Tongue (tissue), 3 donors: ENCODE measurements at places on chromosomes 6 and 20. TPM values are rescaled to one million over a fixed set of nuclear protein-coding genes. Genes with fewer than 3 reads are reported as not detected.
A peak's percentile ranks its signal among the peaks of the same experiment; 100 is the strongest.

DNA sequence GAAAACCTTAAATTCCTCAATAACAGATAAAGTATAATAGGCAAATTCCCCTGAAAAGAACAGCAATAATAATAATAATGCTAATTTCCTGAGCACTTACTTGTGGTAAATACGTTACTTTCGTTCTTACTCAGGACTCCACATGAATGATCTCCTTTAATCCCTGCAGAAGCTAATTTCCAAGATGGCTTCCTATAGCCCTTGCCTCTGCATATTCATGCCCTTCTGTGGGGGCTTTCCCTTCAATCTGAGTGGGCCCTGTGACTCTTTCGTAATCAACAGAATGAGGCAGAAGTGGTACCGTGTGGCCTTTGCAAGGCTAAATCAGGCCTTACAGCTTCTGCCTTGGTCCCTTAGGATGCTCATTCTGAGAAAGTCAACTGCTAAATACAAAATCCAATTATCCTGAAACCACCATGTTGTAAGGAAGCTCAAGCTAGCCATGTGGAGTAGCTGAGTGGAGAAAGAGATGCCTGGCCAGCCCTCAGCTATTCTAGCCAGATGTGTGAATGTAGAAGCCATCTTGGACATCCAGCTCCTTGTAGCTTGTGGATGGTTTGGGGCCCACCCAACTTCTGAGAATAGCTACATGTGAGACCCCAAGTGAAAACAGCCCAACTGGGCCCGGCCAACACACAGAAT lies 50.5 kb downstream of the MCUR1 start:
- DNase-seq = no peak

DNA sequence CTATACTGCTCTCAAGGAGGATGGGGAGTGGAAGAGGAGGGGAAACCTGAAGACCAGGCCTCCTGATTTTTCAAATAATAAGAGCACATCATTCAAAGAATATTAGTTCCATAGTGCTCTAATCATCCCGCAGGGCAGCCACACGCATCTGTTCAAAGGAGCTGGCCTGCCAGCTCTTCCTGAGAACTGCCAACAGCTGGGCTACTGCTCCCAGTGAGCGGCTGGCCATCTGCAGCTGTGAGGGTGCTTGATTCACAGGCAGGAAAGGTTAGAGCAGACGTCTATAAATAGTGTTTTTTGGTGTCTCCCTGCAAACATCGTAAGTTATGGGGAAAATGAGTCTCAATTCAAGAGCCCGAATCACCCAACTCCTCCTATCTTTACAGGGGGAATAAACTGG lies 17.3 kb downstream of the NSFL1C start:
- DNase-seq = peak; percentile 69

- no peak for DNase-seq
Observed at GRCh38 chr20:54244113-54244512, 36.2 kb downstream of the PFDN4 start.

HEY2 gene
- total RNA-seq = 2.4 TPM

LRRC73 gene
- 0.51 TPM for total RNA-seq

- no peak for DNase-seq
Observed at GRCh38 chr6:35411066-35411465, 41.1 kb upstream of the FANCE start.

DNA sequence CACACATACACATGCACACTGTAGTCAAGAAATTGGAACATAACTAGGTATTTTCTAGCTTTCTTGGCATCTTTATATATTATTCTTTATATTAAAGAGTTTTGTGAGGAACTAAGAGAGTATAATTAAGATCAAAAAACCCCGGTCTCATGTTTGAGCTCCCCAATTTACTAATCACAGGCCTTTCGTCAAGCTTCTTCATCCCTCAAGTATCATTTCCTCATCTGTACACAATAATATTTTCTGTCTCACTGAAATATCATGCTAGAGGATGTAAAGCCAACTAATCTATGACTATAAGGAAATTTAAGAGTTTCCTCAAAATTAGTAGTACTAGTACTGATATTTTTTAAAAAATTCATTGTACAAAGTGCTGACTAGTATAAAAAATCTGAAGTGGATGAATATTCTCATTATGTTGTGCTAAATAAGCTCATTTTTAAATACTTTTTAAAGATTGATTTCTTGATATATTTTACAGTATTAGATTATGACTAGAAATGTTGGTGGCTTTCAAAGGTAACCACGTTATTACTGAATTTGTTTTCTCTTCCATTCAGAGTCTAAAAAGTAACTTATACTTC lies 28.0 kb downstream of the PEX3 start:
- DNase-seq = no peak

OPRL1 gene
- 0.62 TPM for total RNA-seq

DNA sequence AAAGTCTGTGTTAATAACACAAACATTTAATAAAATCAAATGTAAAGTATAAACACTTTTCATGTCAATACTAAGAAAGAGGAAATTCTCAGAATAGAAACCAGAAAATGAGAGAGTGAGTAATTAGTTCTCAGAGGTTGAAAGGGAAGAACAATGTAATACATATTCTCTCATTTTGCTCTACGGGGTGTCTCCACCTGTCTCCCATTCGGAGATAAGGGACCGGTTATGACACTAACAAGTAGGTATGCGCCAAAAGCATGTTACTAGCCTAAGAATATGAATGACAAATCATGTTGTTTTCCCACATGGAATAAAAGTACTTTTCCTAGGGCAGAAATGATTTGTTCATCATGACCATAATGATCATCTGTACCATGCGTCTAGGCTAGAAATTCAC lies 35.6 kb upstream of the PRELID3B start:
- no peak for DNase-seq

NR2E1 gene
- not detected for total RNA-seq

LTB gene
- 1.7 TPM for total RNA-seq

DNA sequence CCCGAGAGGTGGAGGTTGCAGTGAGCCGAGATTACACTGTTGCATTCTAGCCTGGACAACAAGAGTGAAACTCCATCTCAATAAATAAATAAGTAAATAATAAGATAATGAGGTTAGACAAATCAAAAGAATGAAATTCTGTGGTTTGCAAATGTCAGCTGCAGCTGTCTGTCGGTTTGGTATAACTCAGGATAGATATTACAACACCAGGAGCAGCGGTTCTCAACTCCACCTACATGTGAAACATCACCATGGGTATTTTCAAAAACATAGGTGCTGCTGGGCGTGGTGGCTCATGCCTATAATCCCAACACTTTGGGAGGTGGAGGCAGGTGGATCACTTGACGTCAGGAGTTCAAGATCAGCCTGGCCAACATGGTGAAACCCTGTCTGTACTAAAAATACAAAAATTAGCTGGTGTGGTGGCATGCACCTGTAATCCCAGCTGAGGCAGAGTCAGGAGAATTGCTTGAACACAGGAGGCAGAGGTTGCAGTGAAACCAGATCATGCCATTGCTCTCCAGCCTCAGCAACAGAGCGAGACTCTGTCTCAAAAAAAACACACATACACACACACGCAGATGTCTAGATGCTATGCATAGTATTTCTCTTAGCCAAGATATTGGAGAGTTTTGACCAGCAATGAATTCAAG lies 126.1 kb upstream of the LAMP5 start:
- no peak for DNase-seq

MRPS26 gene
- total RNA-seq = 32.1 TPM

PDSS2 gene
- total RNA-seq = 11.6 TPM

CST5 gene
- total RNA-seq = not detected

DNA sequence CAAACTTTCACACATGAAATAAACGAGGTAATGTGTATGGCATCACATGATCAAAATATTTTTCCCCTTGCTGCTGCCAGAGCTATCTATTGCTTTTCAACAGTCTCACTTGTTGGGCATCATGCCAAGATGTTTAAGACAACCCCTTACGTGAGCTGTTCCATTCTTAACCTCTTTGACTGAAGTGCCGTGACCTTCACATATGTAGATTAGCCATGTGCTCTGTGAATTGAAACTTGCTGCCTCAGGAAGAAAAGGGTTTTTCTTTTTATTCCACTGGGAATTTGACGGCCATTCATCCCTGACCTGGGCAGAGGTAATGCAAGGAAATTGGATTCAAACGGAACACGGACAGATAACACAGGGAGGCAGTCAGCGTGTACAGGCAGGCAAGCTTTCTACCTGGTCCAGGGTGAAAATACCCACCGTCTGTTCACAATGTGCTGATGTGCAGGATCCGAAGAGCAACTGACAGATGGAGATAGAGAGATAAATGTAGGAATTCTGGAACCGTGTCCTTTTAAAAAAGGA lies 14.2 kb downstream of the ARID1B start:
- DNase-seq = peak; percentile 74

GRCh38 chr20:37703035-37703845 lies 9.4 kb downstream of the CTNNBL1 start:
- DNase-seq = no peak

PAK5 gene
- 0.10 TPM for total RNA-seq

- DNase-seq = no peak
Observed at GRCh38 chr20:58635279-58635665, 15.8 kb upstream of the STX16 start.

GRCh38 chr20:54228841-54229240 lies 21.0 kb downstream of the PFDN4 start:
- DNase-seq = no peak

DNA sequence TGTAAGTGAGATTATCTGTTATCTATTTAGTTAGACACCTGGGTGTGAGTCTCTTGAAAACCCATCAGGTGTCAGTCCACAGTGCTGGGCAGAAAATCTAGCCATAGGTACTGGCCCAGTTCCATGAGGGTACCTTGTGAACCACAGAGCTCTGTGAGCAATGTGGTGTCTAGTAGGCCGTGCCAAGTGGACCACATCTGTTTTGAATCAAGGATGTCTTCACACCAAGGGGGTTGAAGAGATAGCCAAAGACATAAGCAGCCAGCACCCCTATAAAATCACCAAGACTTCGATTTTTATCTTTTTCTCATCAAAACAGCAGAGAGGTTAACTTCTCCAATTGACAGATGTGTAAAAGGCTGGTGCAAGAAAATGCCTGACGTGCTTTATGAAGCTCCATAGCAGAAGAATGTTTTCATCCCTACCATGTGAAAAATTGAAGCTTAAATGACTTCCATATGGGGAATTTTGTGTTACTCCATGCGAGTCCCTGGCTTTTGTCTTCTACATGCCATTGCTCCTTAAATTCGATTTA lies 368.7 kb downstream of the HAO1 start:
- DNase-seq = no peak

PLG gene
- not detected for total RNA-seq

DNA sequence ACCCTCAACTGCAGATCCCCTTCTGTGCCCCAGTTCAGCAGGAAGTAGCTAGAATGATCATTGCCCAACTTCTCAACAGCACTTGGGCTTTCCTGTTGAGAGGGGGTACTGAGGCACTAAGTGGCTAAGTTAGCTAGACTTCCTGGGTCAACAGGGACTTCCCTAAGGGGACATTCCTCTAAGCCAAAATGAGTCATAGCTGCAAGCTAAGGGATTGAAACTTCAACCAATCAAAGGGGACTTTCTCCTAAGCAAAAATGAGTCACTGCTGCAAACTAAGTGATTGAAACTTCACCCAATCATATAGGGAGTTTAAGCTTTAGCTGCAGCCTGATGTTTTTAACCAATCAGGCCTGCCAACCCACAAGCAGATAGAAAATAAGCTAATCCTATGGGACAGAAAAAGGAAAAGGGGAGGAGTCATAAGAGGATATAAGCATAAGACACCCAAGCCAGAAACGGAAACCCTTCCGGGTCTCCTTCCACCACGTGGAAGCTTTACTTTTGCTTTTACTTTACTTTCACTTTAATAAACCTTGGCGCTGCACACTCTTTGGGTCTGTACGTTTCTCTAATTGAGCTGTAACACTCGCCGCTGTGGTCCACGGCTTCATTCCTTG lies 659.0 kb upstream of the HS3ST5 start:
- no peak for DNase-seq

DNA sequence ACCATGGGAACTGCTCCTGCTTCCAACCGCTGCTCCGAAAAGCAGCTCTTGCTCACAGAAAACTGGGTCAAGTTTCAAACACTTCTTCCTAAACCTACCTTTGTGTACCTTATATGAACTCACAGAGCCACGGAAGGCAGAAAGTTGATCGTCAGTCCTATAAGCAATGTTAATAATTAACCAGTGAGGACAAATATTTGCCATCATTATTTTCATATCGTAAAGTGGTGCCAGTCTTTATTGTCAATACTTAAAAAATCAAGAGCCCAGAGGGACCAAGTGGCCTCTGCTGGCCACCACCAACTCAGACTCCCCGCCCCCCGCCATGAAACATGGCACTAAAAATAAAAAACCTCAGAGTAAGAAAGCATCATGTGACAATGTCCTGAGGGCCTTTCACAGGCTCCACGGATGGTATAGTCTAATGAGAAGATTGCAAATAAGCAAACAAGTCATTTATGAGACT lies 9.1 kb upstream of the PBOV1 start:
- no peak for DNase-seq

DNA sequence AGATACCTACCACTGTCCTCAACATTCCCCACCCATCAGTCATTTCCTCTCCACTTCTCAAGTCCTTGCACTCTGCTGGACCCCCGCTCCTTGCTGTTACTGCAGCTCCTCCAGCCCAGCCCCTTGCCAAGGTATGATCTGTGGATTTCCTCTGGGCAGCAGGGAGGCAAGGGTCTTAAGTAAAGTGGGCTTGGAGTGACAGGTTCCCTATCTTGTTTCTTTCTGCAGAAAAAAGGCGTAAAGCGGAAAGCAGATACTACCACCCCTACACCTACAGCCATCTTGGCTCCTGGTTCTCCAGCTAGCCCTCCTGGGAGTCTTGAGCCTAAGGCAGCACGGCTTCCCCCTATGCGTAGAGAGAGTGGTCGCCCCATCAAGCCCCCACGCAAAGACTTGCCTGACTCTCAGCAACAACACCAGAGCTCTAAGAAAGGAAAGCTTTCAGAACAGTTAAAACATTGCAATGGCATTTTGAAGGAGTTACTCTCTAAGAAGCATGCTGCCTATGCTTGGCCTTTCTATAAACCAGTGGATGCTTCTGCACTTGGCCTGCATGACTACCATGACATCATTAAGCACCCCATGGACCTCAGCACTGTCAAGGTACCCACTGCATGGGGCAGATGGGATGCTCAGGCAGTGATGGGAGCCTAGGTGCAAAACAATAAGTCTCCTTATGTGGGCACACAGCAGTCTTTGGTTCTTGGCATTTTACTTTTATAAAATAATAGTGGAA lies 8.1 kb downstream of the BRD2 start:
- no peak for DNase-seq

- DNase-seq = no peak
Observed at GRCh38 chr6:17729223-17730077, 22.7 kb upstream of the NUP153 start.

DNA sequence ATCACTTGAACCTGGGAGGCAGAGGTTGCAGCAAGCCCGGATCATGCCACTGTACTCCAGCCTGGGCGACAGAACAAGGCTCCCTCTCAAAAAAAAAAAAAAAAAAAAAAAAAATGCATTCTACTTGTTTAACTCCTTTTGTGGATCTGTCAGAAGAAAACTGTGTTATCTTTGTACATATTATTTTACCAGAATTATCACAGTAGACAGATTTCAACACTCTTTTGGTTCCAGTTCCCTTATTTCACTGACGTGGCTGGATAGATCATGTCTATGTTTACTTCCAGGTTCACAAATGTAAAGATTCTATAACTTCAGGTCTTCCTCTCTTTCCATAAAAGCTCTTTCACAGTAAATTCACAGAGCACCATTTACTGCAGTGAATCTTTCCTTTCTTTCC lies 18.4 kb downstream of the NUDT3 start:
- no peak for DNase-seq
